Trophoblast cell (in vitro differentiated cells and primary cell): ENCODE measurements at places on chromosomes 13 and 19.

GRCh38 chr19:20662421-20663105, 1.2 kb upstream of the ZNF626 start:
- DNase-seq: peak; percentile 23

- peak; percentile 26 for DNase-seq
These were observed 223.9 kb upstream of the MIR17HG start for GRCh38 chr13:91123456-91124127.

DNA sequence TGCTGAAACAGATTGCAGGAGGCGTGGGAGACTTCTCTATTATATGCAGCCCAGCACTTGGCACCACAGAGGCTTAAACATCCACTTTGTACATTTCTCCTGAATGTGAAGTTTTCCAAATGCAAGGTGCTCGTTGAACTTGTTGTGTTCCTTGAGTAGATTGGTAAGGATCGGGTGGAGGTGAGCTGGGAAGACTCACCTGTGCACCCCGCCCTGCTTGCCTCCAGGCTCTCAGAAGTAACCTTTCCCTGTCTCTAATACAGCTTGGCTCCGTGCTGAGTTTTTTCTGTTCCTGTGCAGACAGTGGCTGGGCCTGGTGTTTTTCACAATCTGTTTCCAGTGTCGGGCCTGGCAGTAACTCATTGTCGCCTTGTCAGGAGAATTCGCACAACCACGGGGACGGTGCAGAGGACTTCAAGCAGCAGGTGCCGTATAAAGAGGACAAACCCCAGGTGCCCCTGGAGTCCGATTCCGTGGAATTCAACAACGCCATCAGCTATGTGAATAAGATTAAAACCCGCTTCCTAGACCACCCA, 12.3 kb downstream of the SIN3B start:
- DNase-seq: no peak

DNA sequence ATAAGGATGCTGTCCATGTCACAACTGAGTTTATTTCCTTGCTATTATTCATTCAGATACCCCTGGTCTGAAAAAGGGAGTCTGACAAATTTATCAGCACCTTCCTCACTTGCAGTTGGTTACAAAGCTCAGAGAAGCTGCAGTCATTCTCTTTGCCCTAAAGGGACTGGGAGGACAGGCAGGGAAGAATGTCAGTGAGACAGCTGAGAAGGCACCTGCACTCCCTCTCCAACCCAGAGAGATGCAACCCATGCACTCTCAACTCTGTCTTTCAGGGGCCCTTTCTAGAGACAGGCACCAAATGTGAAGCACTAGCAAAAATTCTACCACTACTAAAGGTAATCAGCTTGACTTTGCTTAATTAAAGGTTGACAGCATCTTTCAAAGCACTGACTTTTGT, 83.3 kb downstream of the CRYL1 start:
- DNase-seq: no peak

DNA sequence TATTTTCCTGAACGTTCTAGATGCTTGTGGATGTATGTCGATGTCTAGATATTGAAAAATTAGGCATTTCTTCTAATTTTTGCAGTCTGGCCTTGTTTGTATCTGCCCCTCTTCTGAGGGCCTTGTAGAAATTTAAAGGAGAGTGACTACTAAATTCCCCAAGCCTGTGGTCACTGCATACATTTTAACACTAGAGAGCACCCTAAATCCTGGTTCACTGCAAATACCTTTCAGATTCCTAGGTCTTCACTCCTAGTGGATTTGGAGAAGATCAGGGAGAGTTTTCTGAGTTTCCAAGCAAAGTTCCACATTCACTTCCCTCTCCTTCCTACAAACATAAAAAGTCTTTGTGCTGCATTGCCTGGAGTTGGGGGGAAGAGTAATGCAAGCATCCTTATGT, 1272.5 kb downstream of the OLFM4 start:
- no peak for DNase-seq

GRCh38 chr13:54175466-54175865, 1146.9 kb downstream of the OLFM4 start:
- no peak for DNase-seq

DNA sequence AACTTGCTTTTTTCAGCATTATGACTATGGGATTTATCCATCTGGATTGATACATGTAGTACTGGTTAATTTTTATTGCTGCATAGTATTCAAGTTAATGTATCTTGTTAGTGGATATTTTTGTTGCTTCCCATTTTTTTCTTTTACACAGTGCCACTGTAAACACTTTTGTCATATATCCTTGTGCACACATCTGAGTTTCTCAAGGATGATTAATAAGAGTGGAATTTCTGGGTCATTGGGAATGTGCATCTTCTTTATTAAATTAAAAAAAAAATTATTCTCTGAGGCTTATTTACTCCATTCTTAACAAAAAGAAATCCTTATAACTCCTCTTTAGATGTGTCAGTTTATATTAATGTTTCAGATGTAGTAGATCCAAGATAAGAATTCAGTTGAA, 27.3 kb downstream of the B3GLCT start:
- DNase-seq: no peak

DNA sequence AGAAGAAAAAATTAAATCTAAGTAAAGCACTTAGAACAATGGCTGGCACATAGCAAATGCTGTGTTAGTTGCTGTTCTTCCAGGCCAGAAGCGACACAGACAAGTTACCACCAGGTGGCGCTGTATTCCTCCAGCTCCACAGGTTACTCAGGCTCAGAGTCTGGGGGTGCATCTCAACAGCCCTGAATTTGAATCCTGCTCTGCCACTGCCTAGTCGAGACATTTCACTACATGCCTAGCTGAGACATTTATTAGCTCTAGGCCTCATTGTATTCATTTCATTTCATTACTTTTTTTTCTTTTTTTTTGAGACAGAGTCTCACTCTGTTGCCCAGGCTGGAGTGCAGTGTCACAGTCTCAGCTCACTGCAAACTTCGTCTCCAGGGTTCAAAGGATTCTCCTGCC, 16.4 kb upstream of the CYP2B6 start:
- peak; percentile 81 for DNase-seq

DNA sequence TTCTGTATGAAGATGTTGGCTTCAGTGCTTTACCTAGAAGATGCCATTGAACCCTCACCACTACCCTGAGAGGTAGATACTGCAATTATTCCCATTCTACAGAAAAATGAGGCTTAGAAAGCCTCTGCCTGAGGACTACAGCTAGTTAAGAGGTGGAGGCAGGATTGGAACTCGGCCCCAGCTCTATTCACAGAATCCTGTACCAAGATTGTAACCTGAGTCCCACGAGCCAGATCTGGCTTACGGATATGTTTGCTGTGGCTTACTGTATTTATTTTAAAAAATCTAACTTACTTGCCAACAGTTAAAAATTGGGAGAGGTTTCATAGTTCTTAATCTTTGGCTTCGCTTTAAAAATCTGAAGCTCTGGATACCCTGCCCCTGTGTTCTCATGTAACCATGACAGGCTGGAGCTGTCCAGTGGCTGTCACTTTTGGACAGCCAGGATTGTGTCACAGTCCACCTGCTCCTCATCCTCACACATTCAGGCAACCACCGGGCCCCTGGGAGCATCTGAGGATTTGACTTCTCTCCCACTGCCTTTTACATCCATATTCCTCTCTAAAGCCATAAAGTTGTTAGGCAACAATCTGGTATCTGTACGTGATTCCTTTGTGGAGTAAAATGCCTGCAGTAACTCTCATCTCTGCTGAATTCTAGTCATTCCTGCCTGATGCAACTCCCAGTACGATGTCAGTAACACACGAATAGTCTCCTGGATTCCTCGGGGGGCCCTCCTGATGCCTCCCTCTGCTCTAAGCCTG, 160.8 kb upstream of the SERP2 start:
- peak; percentile 81 for DNase-seq

DNA sequence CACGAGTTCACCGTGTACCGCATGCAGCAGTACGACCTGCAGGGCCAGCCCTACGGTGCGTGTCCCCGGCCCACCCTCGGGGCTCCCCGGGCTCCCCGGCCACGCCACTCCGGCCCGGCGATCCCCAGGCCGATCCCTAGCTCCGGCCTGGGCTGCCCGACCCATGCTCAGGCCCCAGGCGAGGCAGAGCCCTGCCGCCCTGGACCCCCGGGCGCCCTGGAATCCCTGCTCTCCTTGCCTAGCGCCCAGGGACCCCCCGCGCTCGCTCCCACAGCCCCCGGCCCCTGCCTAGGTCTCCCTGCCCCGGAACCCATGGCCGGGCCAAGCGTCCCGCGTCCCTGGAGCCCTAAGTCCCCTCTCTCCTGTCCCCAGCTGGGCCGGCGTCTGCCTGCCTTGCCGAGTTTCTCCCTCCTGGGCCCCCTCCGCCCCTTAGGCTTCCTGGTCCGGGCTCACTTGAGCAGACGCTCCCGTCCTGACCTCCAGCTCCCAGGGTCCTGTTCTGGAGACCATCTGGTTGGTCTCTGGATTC, 494 bp downstream of the NCLN start:
- no peak for DNase-seq

DNA sequence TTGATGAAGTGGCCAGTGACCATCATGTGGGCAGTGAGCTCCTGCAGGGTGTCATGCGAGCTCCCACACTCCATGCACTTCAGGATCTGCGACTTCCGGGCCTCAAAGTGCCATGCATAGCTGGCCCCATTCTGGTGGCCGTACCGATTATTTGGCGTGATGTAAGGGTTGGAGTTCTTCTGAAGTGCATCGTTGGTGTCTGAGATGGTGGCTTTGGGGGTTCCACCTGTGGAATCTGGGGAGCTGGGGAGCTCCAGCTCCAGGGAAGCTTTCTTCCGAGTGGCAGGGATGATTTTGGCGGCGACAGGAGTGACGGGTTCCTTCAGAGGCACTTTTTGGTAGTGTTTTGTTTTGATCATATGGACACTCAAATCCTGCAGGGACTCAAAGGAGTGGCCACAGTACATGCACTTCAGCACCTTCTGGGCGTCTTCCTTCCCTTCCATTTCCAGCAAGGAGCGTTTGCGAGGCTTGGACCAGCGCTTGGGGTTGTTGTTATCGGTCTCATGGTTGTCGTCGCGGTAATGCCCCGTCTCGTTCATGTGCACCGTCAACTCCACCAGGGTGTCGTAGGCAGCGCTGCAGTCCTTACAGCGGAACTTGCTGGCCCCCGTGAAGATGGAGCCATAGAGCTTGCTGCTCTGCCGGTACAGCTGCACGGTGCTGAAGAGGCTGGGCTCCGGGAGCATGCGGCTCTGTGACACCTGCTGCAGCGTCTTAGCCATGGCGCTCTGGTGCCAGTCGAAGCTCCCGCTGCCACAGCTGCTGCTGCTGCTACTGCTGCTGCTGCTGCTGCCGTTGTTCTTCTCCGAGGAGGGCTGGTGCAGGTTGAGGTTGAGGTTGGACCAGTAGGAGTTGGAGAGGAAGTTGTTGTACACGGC, 70.4 kb downstream of the TSHZ3 start:
- DNase-seq: no peak

DNA sequence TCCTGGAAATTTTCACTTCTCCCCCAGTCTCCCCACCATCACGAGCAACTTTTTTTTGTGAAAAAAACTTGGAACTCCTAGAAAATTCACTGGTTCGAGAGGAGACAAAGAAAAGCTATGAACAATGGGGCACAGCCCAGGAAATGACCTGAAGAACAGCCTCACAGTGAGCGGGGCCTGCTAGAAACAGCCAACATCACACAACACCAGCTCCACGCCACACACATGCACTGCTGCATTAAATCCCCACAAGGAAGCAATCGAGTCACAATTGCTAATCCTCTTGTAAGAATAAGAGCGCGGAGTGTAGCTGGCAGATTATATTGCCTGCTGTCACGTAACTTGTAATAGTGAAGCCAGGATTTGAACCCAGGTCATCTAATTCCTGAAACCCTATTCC, 48.8 kb downstream of the SLC7A1 start:
- no peak for DNase-seq

GRCh38 chr13:110944121-110944967, 29.5 kb upstream of the ANKRD10 start:
- DNase-seq: peak; percentile 77

GRCh38 chr13:71254384-71254783, 612.6 kb downstream of the DACH1 start:
- no peak for DNase-seq

GRCh38 chr19:55242517-55242916, 14.0 kb upstream of the TMEM86B start:
- DNase-seq: no peak

- no peak for DNase-seq
These were observed 8.8 kb downstream of the SCEL start for GRCh38 chr13:77544355-77544754.

- peak; percentile 90 for DNase-seq
These were observed 75.6 kb upstream of the KLF5 start for GRCh38 chr13:72983085-72983768.

- no peak for DNase-seq
These were observed 567 bp upstream of the CTU1 start for GRCh38 chr19:51108805-51109146.

GRCh38 chr13:111080642-111081041, 34.5 kb upstream of the ARHGEF7 start:
- no peak for DNase-seq

DNA sequence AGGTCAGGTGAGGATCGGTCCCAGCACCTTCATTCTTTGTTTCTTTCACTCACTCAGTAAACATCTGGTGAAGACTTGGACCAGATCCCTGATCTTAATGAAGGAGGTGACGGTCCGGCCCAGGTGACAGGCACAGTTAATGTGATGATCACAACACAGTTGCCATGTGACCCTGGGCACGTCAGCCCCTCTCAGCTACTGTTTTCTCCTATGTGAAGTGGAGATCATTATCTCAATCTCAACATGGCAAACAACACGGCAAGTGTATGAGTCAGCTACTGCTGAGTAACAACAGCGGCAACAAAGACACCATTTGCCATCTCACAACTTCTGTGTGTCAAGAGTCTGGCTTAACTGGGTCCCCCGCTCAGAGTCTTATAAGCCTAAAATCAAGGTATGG, 74.6 kb downstream of the GNG7 start:
- DNase-seq: peak; percentile 84

DNA sequence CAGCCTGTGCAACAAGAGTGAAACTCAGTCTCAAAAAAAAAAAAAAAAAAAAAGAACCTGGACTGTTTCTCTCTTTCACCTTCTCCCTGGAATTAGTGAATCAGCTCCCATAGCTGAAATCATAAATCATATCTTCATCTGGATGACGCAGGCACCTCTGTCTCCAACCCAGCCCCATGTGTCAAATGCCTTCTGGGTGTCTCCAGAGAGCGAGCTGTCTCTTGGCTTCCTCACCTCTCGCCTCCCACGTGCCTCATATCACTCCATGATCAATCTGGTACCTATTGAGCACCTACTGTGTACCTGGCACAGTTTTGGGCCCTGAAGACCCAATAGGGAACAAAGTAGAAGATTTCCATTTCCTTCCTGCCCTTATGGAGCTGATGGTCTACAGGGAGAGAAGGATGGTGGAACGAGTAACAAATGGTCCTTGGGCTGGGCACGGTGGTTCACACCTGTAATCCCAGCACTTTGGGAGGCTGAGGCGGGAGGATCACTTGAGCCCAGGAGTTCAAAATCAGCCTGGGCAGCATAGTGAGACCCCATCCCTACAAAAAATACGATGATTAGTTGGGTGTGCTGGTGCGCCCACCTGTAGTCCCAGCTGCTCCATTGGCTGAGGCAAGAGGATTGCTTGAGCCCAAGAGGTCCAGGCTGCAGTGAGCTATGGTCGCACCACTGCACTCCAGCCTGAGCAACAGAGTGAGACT, 2.5 kb downstream of the HSD11B1L start:
- peak; percentile 64 for DNase-seq

- no peak for DNase-seq
These were observed 180.6 kb upstream of the MIR17HG start for GRCh38 chr13:91166714-91167511.
